Stimulated activated CD8-positive, alpha-beta memory T cell treated with anti-CD3 and anti-CD28 coated beads, Interleukin-7, amount 100 ng/mL, for 1 hour (primary cell): ENCODE measurements at places on chromosomes 13 and 19.

GRCh38 chr13:46839399-46839798, 42.4 kb upstream of the ESD start:
- DNase-seq: no peak

DNA sequence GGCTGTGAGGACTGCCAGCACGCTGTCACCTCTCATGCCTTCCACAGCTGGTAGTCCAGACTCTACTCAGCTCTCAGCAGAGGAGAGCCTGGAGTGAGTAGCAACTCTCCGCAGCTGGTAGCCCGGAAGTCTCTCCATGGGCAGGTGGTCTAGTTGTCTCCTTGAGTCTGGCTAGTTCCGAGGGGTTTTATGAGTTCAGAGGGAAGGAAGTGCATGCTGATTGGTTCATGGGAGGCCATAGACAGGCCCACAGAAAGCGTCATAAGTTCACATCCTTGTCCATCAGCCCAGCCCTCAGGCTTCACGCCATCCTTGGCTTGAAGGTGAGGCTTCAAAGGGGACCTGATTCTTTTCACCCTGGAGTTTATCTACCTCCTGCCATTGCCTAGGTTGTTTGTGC, 2662.4 kb upstream of the PCDH20 start:
- no peak for DNase-seq

DNA sequence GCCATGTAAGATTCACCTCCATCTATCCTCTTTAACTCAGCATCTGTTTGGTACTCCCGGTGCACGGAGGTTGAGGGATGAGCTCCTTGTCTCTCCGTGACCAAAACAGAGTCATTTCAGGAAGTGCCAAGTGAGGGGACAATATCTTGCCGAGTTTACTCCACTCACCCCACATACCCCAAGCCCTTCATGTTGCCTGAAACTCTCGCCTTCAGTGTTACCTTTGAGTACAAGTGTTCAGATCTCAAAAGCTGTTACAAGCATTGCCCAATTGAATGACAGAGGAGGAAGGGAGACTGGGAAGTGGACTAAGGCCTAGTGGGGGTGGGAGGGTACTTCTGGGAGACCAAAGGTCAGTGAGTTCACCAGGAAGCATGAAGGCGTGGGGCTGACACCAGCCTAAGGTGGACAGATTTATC, 6.0 kb upstream of the SIGLEC12 start:
- DNase-seq: no peak

DNA sequence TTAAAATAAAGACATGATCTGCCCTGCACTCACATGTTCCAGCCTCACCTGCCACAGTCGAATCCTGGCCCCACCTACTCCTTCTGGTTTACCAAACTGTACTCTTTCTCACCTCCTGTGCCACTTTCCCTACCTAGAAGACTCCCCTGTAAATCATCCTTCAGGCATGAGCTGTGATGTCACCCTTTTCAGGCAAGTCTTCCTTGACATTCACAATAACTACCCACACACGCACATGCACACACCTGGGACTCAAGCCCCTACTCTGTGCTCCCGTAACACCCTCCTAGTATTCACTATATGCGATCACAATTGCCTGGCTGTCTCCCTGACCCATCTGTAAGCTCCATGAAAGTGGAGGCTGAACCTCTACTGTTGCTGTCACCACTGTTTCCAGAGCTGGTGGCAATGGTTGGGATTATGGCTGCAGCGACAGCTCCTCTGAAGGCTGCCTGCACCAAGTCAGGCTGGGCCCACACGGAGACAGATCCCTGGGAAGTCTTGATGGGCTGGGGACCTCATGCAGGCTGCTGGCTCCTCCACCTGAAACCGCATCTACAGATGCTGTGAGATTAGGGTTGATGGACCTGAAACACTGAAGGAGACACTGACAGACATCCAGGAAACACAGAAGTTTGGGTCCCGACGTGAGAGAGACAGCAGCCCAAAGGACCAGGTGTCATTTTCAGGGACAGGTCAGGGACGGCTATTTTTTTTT, 611.1 kb downstream of the UQCRFS1 start:
- DNase-seq: no peak

DNA sequence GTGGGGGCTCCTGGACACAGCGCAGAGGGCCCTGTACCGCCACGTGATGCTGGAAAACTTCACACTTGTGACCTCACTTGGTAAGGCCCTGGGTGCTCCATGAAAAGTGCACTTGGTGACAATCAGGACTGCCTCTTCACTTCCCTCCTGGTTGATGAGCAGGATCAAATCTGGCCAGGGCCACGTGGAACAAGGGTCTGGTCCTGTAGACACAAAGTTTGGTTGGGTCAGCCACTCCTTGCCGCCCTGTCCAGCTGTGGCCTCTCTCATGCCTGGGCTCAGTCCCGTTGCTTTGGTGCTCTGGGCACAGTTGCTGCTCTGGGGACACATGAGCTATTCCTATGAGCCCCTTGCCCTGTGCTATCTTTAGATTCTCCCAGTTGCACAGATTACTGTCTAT, 2.3 kb downstream of the ZNF324B start:
- no peak for DNase-seq

DNA sequence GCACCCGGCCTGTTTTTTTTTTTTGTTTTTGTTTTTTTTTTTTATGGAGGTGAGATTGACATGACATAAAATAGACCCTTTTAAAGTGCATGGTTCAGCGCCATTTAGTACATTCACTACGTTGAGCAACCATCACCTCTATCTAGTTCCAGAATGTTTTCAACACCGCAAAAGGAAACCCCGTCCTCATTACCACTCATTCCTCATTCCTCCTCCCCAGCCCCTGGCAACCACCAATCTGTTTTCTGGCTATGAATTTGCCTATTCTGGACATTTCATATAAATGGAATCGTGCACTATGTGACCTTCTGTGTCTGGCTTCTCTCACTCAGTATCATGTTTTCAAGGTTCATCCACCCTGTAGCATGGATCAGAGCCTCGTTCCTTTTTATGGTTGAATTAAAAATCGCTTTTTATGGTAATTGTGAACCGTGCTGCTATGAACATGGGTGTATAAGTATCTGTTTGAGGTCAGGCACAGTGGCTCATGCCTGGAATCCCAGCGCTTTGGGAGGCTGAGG, 9.9 kb upstream of the ADGRE5 start:
- DNase-seq: no peak
